Myocyte (in vitro differentiated cells): ENCODE measurements at places on chromosomes 6 and 20.

DNA sequence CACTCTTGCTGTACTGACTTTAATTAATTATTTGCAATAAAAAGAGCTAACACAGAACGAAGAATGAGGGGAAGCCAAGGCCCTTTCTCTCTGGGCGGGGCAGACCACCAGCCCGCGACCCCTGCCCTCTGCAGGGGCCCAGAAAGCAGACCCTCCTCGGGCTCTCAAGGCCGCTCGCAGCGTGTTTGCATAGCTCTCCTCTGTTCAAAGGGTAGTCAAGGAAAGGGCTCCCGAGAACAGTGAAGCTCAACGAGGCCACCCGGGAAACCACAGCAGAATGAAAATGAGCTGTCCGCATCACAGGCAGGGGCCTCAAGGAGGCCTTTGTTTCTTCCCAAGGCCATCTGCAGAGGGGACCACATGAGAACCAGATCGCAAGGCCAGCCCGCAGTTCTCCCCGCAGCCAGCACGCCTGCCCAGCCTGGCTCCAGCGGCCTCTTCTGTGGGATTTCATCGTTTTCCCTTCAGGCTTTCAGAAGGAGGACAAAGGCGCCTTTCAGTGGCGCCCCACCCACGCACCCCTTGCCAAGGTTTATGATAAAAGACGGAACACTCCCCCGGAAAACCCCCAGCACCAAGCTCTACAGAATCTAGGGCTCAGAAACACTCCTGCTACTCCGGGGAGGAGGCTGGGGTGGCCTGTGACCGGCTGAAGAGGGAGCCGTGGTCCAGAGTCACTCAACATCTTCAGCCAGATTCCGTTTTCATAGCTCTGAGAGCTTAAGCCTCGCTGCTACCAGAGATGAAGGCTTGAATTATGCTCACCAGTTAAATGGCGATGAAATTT lies 25.3 kb downstream of the ACSS1 start:
- DNase-seq: no peak

DNA sequence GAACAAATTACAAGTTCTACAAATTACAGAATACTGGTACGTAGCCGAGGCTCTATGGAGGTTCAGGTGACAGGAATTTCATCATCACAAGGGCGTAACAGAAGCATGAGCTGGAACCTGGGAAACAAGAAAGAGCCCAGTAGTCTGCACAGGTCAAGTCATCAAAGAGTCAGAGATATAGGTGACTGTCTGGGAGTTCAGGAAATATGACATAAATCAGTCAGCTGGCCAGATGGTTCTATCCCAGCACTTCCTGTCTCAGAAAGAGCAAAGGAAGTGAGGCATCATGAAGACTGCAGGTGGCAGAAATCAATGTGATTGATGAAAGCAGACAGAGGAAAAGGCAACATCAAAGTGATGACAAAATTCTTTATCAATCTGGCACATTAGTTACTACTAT lies 23.3 kb downstream of the MYCT1 start:
- no peak for DNase-seq

DNA sequence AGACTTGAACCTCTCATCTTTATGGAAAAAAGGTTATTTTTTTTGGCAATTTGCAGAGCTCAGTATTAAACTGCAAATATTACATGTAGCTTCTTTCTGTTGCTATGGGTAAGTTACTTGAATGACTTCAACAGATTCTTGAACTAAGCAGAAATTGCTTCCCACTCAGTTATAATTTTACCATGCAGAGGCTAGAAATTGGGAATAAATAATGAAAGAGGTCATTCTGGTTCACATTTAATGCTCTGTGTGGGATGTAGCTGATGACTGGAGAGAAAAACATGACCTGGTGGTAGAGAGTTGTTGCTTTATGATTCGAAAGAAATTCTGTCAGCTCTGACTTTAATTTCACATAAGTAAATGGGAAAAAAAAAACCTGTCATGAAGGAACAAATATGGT lies 16.8 kb upstream of the ADGB start:
- no peak for DNase-seq

DNA sequence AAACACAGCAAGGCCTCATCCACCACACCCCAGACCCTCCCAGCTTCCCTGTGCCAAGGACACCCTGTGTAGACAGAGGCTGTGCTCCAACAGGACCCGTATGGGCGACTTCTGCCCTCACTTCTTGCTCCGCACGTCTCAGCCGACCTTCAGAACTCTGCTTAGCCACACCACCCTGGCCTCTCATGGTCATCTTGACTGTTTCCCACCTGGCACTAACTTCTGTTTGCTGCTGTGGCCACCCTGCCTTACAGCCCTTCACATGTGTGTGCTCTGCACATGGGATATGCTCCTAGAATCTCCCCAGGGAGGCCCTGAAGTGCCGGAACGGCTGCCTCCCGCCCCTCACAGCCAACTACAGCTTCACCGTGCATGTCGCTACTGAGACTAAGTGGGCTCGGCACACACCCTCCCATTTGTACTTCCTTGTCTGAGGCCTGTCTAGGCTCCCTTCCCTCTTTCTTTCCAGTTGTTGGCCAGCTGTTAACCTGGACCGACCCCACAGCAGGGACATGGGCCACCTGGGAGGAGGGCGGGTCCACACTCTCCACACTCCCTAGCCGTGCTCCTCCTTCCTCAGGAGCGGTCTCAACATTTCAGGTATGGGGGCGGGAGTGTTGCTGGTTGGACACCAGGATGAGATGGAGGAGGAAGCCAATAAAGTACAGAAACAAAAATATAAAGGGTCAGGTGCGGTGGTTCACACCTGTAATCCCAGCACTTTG lies 69.6 kb downstream of the PYGB start:
- DNase-seq: no peak

GRCh38 chr6:42841844-42842584 lies 37.4 kb upstream of the RPL7L1 start:
- no peak for DNase-seq

DNA sequence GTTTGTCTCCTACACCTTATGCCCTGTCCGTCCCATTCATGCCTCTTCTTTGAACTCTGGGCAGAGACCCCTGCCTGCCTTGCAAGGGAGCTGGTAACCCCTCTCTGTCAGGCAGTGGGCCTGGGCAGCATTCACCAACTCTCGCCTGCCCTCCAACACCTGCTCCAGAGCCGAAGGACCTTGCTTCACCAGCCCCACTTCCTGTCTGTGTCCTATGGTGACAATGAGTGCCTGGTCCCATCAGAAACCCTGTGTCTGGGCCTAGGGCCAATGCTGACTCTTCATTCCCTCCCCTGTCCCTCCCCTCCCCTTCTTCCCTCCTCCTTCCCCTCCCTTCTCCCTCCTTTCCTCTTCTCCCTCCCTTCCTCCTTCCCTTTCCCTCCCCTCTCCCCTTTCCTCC lies 22.8 kb upstream of the PCMTD2 start:
- DNase-seq: no peak

DNA sequence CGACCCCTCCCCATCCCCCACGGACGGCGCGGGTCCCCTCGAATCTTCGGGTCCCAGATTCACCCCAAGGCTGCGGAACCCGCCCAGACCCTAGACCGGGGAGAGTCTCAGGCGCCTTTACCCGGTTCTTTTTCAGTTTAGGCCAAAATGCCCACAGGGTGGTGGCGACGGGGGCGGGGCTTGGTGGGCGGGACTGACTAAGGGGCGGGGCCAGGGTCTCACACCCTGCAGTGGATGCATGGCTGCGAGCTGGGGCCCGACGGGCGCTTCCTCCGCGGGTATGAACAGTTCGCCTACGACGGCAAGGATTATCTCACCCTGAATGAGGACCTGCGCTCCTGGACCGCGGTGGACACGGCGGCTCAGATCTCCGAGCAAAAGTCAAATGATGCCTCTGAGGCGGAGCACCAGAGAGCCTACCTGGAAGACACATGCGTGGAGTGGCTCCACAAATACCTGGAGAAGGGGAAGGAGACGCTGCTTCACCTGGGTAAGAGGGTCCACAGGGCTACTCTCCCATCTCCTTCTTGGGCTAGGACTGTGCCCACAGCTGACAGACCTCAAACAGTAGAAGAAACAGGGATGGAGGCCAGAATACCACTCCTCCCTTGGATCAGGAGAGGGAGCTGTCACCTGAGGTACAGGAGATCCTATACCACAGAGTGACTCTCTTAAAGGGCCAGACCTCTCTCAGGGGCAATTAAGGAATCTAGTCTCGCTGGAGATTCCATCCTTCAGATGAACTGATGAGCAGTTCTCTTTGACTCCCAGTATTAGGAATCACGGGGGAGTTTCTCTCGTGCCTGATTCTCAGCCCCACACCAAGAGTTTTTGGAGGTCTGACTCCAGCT lies 942 bp downstream of the HLA-E start:
- peak; percentile 61 for DNase-seq

DNA sequence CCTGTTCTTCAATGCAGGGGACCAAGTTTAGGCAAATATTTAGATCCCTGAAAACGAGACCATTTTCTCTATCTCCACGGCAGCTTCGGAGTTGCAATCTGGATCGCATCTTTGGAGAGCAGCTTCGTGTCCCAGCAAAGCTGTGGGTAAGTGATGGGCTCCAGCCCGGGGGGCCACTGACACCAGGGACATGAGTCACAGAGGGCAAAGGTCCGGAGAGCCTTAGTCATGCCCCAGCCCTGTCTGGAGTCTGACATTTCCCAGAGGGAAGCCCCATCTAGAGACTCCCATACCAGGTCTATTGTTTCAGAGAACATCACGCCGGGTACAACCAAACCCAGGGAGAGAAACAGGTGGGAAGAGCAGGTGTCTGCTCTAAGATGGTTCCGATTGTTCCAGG lies 95.9 kb downstream of the NFATC2 start:
- peak; percentile 64 for DNase-seq

GRCh38 chr20:14672066-14672465 lies 334.7 kb upstream of the FLRT3 start:
- DNase-seq: no peak
